HCEC 1CT (cell line): ENCODE measurements at places on chromosomes 7 and 10.

DNA sequence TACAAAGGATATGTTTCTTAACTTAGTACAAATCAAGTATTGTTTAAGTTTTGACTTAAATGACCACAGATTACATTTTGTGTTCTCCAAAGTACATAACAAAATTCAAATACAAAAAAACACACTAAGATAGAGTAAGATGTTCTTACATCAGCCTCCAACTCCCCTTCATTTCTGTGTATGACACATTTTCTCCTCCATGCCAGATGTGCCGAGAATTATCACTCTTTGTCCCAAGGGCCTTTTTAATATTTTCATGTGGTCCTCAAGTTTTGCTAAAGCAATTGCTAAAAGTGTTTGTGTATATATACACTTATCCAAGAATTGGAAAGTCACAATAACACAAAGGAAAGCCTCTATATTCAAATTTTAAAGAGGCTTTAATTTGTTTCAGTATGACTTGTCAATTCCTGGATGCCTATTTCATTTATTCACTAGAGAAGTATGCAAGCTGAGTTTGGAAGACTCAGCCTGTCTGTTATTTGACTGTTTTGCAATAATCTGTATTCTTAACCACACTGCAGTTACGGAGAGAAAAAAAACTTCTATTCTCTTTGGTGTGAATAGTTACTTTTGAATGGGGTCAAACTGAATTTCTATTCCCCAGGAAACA lies 586.4 kb upstream of the SEMA3D start:
- peak; percentile 84 for DNase-seq

- DNase-seq, result no peak
Measured at GRCh38 chr10:88253128-88253527, 330.0 kb downstream of the RNLS start.

DNA sequence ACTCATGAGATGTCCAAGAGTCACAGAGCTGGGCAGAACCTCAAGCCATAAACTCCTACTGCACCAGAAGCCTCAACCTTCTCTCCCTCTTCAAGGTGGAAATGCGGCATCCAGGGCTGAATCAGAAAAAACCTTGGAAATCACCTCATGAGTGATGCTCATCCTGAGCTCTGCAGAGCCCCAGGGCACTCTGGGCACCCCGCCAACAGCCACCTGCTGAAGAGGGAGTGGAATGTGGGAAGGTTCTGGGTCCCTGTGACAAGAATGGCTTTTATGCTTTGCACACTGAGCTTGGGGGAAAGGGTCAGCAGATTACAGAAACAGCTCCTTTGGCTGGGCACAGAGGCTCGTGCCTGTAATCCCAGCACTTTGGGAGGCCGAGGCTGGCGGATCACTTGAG lies 18.8 kb downstream of the NUDT1 start:
- DNase-seq, result no peak

DNA sequence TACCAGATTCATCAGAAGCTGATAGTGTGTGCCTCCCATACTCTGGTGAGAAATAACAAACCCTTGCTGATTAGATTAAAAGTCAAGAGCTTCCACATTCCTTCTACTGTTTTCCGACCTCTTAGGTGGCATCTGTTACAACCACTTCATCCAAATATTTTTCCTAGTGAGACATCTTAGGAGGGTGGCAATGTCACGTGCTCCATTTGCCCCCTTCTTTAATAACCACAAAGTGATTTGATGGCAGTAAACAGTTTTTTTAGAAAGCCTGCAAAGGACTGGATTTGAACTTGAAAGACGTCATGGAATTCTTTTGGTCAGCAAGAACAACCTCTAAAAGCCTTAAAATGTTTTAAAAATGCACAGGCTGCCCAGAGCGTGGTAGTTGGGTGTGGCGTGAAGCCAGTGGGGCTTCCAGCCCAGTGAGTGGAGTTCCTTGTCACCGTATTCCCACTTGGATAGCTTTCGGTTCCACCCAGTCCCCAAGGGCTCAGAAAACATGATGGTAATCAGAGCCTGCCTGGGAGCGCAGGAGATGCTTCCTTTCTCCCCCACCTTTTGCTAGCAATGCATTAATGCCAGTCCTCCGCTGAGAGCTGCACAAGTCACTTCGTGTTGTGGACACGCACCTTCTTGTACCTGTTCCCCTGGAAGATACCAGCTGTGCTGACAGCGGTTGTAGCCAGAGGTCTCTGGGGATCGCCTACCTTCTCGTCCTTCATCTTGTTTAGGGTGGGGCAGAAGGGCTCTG lies 256.4 kb downstream of the KIAA1217 start:
- DNase-seq, result peak; percentile 33

DNA sequence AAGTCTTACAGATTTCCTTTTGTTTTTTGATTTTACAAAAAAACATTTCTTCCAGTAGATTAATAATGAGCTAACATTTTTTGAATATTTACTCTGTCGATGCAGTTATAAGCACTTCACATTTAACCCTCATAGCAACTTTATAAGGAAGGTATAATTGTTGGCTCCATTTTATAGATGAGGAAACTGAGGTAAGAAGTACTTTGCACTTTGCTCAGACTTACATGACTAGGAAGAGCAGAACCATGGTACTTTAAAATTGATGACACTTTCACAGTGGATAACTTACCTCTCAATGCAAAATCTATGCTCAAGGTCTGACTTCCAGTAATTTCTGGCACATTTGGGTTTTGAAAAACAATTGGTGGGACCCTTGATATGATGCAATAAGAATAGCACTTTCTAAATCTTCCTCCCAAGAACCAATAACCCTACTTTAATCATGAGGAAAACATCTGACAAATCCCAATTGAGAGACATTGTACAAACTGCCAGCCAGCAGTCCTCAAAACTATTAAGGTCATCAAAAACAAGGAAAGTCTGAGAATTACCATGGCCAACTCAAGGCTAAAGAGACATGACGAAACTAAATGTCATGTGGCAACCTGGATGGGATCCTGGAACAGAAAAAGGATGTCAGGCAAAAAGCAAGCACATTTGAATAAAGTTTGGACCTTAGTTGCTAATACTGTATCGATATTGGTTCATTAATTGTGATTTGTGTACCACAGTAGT lies 72.6 kb downstream of the RALA start:
- DNase-seq, result no peak

DNA sequence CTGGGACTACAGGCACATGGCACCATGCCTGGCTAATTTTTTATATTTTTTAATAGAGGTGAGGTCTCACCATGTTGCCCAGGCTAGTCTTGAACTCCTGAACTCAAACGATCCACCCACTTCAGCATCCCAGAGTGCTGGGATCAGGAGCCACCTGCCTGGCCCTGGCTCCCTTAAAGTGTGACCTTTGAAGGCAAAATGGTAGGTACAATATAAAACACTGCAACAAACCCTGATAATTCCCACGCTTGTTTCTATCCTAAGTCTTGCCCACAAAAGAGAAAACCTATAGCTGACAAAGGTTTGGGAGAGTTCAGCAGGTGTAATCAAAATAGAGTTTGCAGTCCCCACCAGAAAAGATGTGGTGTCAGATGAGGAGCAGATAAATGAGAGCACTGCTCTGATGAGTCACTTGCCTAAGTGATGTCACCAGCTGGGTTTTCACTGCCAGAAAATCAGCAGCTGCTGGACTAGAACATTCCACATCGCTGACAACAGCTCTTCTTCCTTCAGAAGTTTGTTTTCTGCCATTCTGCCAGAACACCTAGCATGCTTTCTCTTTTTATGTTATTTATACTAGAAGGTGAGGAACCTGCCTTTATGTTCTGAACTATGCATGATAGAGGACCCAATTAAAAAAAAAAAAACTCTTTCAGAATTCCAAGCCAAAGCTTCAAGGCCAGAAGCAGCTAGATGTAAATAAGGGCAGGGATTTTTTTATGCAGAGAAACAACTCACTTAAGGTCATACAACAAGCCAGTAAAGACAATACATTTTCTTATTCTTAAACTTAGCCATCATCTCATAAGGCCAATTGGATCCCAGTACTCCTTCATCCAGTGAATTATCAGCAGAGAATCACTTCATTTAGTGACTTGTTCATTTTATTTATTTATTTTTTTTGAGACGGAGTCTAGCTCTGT lies 18.0 kb downstream of the PURB start:
- peak; percentile 89 for DNase-seq

GRCh38 chr10:98525969-98526368 lies 79.2 kb upstream of the HPS1 start:
- no peak for DNase-seq
